Activated CD4-positive, alpha-beta T cell treated with anti-CD3 and anti-CD28 coated beads, Interleukin-2, amount 50 U/mL, for 48 hours (primary cell): ENCODE measurements at places on chromosomes 4 and X.

DNA sequence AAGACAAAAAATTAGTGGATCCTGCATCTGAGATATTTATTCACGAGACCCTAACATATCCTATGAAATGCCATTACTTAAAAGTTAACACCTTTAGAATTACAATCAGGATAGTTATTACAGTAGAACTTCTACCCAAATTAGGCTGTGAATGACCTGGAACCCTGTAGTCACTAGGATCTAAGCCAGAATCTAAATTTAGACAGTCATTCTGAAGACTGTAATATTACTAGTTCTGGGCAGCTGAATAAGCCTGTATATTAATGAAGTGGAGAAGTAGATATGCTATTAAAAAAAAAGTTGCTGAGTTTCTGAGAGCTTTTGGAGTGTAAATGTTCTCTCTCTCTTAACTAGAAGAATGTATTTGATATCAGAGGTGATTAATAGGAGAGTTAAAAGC lies 67.0 kb downstream of the FAM13A start:
- DNase-seq: no peak

DNA sequence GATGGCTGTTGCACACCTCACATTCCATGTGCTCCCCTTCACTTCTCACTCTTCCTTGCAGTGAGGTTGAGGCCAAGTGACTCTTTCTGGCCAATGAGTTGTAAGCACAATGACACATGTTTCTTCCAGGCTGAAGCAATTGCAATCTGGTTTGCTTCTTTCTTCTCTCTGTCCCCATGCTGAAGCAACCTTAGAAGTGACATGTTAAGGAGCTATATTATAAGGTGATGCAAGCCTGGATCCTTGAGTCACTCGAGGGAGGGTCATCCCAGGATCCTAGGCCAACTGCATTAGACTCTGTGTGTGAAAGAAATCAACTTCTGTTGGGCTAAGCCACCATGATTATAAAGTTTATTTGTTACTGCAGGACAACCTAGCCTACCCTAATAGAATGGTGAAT lies 45.5 kb upstream of the HS3ST1 start:
- no peak for DNase-seq

DNA sequence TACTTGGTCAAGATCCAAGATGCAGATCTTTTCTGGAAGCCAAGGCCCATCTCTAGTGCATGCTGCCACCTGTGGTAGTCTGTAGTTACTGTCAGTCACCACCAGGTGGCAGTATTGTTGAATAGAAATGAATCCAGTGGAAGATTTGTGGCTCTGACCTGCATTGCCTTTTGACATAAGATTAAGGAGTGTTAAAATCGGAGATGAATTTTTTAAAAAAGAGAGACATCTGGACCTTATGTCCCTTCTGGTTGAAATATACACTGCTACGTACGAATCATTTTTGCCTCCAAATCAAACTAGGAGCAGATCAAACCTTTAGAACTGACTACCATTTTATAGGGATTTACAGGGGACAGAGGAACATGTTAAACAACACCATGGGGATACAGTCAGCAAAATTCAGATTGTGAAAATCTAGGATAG lies 46.9 kb upstream of the RHOH start:
- DNase-seq: peak; percentile 62

DNA sequence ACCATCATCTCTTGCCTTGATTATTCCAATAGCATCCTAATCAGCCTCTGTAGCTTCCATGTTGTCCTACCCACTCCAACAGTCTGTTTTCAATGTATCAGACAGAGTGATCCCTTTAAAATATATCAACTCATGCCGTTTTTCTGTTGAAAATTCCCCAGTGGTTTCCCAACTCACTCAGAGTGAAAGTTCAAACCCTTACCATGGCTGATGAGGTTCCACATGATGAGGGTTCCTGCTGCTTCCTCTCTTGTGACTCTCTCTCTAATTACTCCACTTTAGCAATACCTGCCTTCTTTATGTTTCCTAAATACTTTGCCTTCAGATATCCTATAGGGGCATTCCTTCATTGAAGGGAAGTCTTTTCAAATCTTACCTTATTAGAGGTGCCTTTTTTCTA lies 334.7 kb downstream of the PPP1R2C start:
- DNase-seq: no peak

DNA sequence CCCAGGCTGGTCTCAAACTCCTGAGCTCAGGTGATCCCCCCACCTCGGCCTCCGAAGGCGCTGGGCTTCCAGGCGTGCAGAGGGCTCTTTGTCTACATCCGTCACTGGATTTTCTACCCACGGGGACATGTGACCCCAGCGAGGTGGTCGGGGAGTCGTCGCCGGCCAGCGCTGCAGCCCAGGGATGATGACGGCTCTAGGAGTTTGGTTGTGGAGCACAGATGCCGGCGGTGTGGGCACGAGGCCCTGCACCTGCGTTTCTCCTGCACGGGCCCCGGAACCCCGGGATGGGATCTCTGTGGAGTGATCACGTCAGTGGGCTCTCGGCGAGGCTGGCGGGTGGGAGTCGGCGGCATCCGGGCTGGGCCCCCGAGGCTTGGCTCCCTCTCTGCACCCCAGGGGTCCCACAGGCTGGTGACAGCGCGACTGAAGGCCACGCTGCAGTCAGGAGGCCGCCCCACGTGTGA lies 9.1 kb upstream of the GTPBP6 start:
- DNase-seq: no peak

- DNase-seq: no peak
Measured at GRCh38 chr4:184744236-184744635, 10.3 kb upstream of the CENPU start.

DNA sequence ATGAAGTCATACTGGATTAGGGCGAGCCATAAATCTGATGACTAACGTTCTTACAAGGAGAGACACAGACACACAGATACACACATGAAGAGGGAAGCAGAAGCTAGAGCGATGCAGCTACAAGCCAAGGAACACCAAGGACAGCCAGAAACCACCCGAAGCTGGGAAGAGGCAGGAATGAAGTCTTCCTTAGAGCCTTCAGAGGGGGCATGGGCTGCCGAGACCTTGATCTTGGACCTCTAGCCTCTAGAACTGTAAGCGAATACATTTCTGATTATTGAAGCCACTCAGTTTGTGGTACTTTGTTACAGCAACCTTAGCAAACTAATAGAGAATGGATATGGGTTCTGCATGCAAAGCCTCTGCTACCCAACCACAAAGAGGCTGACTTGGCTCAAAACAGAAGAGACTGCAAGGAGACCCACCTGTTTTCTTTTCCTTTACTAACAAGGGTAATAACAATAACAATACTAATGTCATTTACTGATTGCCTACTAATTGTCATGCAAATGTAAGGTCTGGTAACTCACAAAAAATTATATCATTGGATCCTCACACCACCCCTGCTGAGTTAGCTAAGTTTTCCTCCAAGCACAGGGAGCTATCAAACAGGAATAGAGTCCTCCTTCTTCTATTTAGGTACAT lies 10.1 kb upstream of the LDB2 start:
- DNase-seq: no peak

GRCh38 chr4:37650481-37650880 lies 35.7 kb downstream of the RELL1 start:
- DNase-seq: no peak

- no peak for DNase-seq
Measured at GRCh38 chr4:17494258-17495190, 17.4 kb downstream of the QDPR start.

DNA sequence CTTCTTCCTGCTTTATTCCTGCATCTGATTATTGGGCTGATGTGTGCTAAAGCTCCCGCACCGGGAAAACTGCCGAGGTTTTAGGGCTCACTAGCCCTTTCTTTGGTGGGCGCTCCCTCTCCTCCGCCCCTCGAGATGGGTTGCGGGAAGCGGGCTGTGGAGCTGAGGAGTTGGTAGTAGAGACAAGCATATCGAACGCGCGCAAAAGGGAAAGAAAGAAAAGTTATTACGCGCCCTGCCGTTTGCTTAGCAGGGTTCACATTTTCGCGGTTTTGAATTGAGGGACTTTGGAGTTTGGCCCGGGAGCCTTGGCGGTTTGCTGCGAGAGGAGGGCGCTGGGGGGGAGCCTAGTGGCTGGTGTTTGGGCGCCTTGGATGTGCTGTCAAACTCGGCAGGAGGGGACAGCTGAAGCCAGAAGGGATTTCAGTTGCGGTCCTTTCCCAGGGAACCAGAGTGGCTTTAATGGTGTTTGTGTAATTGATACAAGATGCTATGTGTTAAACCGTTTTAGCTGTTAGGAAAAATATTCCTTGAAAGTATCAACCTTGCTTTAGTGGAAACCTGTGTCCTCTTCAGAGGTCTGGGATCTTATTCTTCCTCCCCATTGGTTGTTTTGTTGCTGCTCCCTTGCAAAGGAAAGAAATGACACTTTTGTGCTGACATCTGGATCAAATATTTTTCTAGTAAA lies 1.1 kb downstream of the GAB1 start:
- peak; percentile 11 for DNase-seq

- no peak for DNase-seq
Measured at GRCh38 chr4:90841676-90842075, 714.5 kb downstream of the CCSER1 start.

DNA sequence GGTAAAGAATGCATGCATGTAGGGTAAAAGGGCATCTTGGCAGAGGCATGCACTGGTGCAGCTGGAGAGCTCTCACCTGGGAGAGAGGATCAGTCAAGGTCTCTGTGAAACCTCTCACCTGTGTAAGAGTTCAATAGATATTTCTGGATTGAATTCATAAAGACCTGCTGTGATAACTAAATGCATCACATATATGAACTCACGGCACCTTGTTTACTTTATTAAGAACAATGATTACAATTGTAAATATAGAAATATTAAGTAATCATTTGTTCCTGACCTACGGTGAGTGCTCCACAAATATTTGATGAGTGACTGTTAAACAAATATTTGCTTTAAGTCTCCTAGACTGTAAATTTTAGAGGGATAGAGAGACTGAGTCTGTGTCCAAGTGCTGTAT lies 85.9 kb upstream of the PAQR3 start:
- no peak for DNase-seq

GRCh38 chr4:66501997-66502396 lies 831.7 kb upstream of the EPHA5 start:
- no peak for DNase-seq

GRCh38 chrX:49177338-49177833 lies 5.7 kb downstream of the PLP2 start:
- no peak for DNase-seq

DNA sequence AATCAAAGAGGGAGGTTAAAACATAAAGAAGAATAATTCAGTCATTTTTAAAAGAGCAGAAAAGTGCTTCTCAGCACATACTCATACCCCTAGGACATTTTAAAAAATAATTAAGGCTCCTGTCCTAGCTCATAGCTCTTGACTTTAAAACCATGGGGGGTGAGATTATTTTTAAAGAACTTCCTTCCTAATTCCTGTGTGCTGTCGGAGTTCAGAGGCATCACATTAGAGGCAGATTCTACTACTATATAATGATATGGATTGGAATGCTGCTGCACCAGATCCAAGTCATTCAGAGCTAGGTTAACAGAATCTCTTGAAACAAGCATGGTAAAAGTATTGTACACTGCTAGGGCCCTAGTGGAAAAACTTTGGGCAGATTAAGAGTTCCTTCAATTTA lies 456.5 kb upstream of the ADGRL3 start:
- DNase-seq: no peak

DNA sequence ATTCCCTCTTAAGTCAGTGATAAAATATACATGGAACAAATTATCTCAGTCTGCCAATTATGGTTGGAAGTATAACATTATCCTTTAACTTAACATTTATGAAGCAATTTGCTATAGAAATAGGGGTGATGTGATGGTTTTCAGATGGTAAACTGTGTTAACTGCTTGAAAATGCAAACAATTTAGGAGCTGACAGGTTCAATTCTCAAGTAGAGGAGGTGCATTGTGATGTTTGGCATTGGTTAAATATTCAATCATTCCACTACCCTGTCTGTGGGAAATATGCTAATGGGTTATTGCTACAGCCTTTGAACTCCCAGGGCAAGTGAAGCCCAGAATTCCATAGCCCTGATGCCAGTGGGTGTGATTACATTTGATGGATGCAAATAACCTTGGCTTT lies 243.4 kb upstream of the GK2 start:
- DNase-seq: no peak

DNA sequence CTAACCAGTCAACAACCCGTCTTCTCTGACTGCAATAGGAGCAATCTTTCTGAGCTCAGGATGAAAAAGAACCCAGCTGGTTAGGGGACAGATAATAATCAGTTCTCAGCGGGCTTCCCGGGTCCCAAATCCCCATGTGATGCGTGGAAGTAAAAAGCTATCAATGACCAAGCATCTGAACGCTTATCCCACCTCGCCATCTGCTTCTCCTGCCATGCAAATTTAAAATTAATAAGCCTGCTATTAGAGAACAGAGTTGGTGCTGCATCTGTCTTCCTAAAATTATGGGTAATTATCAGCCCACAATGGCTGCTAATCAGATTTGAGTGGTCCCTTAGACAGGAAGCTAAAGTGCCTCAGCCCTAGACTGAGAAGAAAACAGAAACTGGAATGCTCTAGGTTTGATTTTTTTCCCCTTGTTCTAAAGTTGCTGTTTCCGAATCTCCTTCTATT lies 37.5 kb downstream of the AFAP1 start:
- no peak for DNase-seq

DNA sequence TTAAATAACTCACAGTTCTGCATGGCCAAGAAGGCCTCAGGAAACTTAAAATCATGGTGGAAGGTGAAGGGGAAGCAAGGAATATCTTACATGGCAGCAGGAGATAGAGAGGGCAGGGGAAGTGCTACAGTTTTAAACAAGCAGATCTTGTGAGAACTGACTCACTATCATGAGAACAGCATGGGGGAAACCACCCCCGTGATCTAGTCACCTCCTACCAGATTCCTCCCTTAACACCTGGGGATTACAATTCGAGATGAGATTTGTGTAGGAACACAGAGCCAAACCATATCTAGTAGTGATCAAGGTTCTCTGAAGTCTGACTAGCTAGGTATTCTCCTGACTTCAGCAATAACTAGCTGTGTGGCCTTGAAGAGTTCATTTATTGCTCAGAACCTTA lies 56.0 kb downstream of the BANK1 start:
- no peak for DNase-seq

- DNase-seq: no peak
Measured at GRCh38 chr4:44493924-44494323, 45.3 kb upstream of the KCTD8 start.

- no peak for DNase-seq
Measured at GRCh38 chr4:81380437-81380836, 91.3 kb downstream of the RASGEF1B start.
